Adipocyte (in vitro differentiated cells): ENCODE measurements at places on chromosomes 3 and 15.

GRCh38 chr15:27336676-27337075 lies 365.7 kb downstream of the GABRG3 start:
- DNase-seq = no peak

- no peak for DNase-seq
These were observed 35.5 kb upstream of the CHMP2B start for GRCh38 chr3:87191641-87192040.

GRCh38 chr3:143138953-143139352 lies 19.4 kb downstream of the CHST2 start:
- DNase-seq = no peak

DNA sequence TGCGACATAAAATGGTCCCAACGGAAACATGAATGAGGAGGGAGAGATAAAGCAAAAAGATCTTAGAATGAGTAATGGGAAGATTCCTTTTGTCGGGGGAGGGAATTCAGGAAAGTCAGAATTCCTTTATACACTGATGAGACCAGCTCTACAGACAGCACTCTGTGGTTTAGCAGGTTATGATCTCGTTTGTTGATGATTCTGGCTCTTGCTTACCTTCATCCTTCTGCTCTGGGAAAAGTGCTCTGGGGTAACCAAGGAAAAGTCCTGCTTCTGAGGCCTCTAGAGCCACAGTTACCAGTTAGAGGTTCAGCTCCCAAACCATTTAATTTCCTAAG lies 150.7 kb upstream of the NR2E3 start:
- no peak for DNase-seq

GRCh38 chr15:75517233-75517632 lies 61.9 kb downstream of the PTPN9 start:
- no peak for DNase-seq

DNA sequence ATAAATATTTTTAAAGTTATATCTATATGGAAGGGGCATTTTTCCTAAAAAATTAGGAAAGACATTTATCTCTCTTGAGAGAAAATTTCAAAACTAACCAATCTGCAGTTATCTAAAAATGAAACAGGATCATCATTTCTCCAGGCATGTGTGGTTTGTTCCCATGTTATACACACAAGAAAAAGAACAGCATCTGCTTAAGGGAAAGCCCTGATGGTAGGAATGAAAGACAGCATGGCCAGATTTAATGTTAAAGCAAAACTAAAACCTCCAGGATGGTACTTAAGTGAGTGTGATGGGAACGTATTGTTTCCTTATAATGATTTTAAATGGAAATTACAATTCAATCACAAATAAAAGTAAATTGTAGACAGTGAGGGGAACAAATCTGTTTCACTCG lies 46.2 kb upstream of the GYG1 start:
- DNase-seq = no peak

GRCh38 chr15:39172380-39173281 lies 408.2 kb upstream of the THBS1 start:
- DNase-seq = no peak

GRCh38 chr15:78210349-78210717 lies 24.0 kb downstream of the ACSBG1 start:
- no peak for DNase-seq

GRCh38 chr3:125202197-125202596 lies 10.4 kb downstream of the SLC12A8 start:
- DNase-seq = no peak

DNA sequence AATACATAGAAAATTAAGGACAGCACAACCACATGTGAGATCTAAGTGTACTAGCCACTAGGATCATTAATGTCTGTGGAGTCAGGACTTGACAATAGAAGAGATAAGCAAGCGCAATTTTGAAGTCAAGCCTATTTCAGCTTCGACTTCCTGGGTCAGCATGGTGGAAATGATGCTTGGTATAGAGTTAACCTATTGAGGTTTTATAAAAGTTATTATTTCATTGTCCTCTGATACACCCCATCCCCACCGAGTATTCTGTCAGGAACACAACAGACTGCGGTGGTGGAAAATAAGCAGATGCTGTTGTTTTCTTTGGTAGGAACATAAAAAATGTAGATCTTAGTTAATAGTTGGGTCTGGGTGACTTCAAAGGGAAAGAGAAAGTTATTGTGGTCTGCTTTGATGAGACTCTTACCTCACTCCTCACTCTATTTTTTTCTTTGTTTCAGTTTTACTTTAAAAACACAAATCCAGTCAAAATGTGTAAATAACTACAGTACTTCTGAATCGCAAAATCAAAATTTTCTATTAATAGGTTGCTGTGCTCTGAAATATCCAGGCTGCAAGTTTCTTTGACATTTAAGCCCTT lies 82.1 kb downstream of the IL5RA start:
- DNase-seq = no peak

DNA sequence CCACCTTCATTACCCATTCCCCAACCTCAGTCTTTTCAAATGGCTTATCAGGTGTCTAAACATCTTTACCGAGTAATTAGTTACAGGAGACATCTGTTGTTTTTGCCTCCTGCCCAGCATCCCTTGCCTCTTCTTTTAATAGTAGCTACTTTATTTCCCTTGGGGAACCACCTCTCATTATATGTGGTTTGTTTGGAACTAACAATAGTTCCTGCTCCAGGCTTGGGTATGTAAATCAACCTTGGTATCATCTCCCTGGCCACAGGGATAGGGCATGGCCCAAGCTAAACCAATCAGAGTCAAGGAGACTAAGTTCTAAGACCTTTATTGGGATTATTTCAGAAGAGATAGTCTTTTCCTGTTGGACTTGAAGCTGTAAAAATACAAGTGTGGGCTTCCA lies 76.6 kb downstream of the ETV5 start:
- DNase-seq = no peak

DNA sequence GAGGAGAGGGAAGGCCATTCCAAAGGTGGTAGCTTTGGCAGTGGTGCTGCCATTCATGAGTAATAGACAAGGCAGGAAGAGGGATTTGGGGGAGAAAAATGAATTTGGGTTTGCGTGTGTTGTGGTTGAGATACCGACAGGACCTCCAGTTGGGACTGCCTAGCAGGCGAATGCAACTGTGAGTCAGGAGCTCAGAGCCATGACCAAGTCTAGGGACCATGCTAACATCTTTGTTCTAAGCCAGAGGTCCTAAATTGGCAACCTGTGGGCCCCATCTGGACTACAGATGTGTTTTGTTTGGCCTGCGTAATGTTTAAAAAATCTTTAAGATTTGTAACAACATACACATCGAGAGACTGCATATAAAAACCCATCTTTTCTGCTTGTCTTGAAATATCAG lies 61.6 kb downstream of the SAMMSON start:
- DNase-seq = no peak

GRCh38 chr15:47997195-47998080 lies 123.4 kb upstream of the SLC24A5 start:
- no peak for DNase-seq

- DNase-seq = no peak
These were observed 167.3 kb upstream of the NDN start for GRCh38 chr15:23854203-23854911.

- DNase-seq = no peak
These were observed 185.7 kb upstream of the THRB start for GRCh38 chr3:24680214-24680967.

DNA sequence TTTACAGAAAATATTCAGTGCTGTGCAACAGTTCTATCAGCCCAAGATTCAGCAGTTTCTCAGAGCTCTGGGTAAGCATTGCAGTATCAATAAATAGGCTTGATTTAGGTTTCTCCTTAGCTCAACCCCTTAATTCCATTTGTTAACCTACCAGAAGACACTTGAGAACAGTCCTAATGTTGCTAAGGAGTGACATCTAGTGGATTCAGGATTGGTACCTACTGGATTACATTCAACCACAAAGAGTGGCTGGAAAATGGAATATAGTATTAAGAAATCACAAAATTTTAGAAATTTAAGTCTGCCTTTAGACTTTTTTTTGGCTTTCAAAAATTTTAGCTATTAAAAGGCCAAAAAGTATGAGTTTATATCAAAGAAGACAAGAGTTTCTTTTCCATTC lies 34.7 kb downstream of the POLG start:
- DNase-seq = peak; percentile 56

DNA sequence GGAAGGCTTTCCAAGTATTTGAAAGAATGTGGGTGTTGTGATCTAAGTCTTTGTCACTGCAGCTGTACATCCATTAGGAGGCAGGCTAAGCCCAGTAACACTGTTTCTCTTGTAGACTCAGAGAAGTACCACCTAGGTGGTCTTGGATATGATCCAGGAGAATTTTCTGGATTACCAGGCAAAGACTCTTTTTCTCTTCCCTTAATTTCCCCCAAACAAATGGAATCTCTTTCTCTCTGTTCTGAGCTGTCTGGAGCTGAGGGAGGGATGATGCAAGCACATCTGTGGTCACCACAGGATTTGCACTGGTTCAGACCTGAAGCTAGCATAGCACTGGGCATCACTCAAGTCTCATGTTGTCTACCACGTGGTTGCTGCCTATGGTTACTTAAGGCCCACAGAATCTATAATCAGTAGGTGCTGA lies 227.6 kb downstream of the NECTIN3 start:
- peak; percentile 38 for DNase-seq

DNA sequence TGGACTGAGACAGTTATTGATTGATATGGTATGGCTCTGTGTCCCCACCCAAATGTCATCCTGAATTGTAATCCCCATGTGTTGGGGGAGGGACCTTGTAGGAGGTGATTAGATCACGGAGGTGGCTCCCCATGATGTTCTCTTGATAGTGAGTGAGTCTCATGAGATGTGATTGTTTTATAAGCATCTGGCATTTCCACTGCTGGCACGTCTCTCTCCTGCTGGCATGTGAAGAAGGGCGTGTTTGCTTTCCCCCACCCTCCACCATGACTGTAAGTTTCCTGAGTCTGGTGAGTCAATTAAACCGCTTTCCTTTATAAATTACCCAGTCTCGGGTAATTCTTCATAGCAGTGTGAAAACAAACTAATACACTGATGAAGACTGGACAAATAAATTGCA lies 105.6 kb upstream of the MELTF start:
- DNase-seq = no peak

DNA sequence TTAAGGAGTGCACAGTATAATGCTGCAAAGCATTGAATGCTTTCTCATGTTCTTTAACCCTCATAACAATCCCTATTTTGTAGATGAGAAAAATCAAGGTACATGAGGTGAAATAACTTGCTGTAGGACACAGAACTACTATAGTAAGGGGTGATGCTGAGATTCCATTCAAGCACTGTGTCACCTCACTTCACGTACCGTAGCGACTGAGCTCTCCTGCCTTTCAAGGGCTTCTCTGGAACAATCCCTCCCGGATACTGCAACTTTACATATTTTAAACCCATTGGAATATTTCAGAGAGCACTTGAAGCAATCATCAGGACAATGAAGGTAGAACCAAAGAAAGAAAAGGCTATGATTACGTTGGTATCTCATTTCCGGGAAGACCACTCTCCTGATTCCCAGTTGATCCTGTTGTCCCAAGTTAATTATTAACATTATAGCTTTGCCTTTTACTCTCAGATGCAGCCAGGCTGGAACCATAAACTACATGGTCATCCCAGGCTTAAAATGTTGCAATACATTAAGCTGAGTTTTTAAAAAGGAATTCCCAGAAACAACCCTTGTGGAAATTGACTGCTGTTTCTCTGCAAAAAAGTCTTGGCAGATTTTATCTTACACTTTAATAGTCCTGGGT lies 252.2 kb upstream of the IGF1R start:
- no peak for DNase-seq

GRCh38 chr3:9810433-9810770 lies 340 bp downstream of the TTLL3 start:
- peak; percentile 31 for DNase-seq

DNA sequence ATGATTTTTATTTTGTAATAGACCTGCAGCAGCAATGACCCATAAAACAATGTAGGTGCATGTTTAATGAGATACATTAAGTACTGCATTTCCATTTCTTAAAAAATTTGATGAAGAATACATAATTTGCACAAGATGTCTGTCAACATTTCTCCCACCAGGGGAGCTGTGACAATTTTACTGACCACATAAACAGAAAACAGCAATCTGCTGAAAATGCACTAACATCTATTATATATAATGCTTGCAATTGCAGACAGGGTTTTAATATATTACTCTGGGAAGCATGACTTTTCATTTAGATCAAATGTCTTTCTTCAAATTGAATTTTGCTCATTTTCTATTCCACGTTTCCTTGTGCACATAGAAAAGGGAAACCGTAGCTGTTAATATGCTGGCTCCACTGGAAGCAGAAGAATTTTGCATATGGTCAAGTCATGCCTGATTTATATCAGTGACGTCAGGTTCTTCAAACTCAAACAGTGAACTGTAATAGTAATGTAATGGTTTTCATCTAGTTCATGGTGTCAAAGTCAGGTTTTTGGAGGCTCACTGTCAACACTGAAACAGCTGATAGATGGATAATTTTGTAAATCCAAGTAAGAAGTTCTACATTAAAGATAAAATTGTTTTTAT lies 79.8 kb upstream of the IGF1R start:
- peak; percentile 38 for DNase-seq

GRCh38 chr15:49901996-49902684 lies 216.9 kb downstream of the ATP8B4 start:
- DNase-seq = peak; percentile 71

DNA sequence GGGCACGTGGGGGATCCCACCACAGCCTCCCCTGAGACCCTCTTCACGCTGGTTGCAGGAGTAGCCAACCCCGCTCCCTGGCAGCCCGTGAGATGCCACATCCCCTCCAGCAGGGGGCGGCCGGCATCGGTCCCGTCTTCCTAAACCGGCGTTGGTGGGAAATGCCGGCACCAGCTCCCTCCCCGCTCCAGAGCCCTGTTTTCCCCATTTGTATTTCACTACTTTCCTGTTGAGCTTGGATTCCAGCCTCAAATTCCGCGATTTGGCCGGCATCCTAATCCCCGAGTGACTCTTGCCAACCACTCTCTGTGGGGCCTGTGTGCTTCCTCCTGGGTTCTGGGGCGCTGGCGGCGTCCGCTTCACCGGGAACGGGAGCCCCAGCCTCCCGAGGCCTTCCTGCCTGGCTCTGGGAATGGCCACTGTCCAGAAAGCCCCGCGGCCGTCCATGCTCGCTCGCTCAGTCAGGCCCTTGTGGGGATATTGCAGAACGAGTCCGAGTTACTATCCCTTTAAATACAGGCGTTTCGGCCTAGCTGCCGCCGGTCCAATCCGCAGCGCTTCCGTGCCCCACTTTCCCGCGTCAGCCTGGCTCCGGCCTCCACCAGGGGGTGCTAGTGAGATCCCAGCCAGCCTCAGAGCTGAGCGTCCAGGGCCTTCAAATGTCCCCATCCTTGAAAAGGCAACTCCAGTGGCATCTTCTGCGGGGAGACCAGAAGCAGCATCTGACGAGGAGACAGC lies 8.1 kb upstream of the ADAMTS17 start:
- DNase-seq = peak; percentile 76
